ENCODE measurements at places on chromosomes 3 and 15.

- no peak for DNase-seq
Measured at GRCh38 chr15:75360391-75360790, 8.0 kb downstream of the MAN2C1 start.

DNA sequence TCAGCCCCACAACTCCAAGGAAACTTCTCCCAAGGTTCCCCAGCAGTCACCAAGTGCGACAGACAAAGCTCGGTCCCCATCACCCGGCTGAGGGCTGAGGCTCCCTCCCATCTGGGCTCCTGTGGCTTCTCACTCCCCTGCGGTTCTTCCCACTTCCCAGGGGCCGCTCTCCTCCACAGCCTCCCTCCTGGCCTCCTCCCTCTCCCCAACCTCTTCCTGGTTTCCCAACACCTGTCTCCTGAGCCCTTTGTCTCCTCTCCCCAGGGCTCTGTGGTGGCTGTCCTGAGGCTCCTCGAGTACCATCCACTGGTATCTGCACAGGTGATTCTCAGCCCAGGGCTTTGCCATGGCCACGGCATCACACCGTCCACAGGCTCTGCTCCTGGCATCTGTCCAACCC is 113.2 kb upstream of the NSMCE3 start:
- DNase-seq = no peak

- DNase-seq = no peak
Measured at GRCh38 chr15:98904544-98904943, 103.0 kb downstream of the PGPEP1L start.

- DNase-seq = no peak
Measured at GRCh38 chr3:102664126-102664525, 229.3 kb downstream of the ZPLD1 start.

DNA sequence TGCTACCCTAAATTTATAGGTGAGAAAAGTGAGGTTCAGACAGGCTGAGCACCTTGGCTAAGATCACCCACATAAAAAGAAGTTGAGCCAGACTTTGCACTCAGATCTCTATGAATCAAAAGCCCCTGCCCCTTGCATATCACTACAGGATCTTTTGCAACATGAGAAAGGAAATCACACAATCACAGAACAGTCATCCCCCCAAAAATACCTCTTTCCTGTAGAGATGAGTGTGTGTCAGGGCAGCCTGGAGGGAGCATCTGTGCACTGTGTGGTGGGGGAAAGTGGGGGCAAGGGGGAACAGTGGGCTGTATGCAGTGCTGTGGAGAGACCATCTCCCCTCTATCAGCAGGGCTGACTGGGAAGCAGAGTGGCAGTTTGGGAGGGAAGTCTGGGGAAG is 46.6 kb downstream of the EPHB3 start:
- DNase-seq = no peak

- no peak for DNase-seq
Measured at GRCh38 chr15:101288905-101289513, 6.0 kb downstream of the SNRPA1 start.

- no peak for DNase-seq
Measured at GRCh38 chr3:43870120-43870519, 179.4 kb downstream of the ABHD5 start.

GRCh38 chr3:156353563-156353962 is 201.4 kb downstream of the SSR3 start:
- no peak for DNase-seq

GRCh38 chr15:44695294-44695693 is 15.8 kb downstream of the PATL2 start:
- no peak for DNase-seq

GRCh38 chr15:99923711-99924110 is 190.5 kb upstream of the LYSMD4 start:
- no peak for DNase-seq

DNA sequence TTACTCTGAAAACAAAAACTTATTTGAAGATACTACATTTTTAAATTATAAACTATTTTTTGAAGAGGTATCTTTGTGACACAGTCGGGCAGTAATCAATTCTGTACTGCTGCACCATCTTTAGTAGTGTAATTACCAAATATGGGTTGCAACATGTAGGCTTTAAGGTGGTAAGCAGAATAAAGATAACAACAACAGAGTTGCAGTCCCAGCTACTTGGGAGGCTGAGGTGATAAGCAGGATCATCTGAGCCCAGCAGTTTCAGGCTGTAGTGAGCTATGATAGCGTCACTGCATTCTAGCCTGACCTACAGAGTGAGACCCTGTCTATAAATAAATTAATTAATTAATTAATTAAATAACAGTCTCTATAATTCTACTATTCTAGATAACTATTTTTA is 6.0 kb downstream of the PLOD2 start:
- DNase-seq = no peak

GRCh38 chr15:99925661-99926461 is 192.6 kb upstream of the LYSMD4 start:
- DNase-seq = peak; percentile 32

DNA sequence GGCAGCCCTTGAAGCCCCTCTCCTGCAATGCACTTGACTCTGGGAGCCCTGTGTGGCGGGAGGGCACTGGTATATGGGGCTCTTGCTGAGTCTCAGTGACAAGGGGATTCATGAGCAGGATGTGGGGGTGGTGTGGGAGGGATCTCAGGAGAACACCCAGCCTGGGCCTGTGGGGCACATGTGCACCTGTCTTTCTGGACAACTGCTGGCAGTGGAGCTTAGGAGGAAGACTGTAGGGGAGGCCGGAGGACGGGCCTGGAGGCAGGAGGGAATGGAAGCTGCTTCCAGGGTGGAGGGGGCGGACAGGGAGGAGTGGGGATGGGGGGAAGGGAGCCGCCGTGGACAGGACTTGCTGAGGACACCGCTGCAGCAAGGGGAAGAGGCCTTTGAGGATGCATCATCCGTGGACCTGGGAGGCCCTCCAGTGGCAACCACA is 10.8 kb upstream of the SNRPA1 start:
- DNase-seq = no peak

DNA sequence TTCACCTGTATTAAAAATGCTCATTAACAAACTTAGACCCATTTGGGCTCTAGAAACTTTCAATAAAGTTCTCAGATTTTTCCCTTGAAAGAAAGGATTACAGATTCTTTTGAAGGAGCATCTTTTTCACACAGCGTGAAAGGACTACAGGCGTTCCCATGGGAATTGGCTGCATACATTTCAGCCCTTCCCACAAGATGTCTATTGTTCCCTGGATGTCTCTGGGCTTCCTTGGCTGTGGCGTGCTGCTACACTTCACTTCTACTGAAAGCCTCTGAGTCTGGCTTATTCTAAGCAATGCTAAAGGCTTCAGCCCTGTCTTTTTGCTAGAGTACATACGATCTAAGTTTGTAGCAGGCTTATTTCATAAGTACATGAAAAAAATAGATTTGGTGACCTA is 1.4 kb downstream of the VEPH1 start:
- DNase-seq = no peak

DNA sequence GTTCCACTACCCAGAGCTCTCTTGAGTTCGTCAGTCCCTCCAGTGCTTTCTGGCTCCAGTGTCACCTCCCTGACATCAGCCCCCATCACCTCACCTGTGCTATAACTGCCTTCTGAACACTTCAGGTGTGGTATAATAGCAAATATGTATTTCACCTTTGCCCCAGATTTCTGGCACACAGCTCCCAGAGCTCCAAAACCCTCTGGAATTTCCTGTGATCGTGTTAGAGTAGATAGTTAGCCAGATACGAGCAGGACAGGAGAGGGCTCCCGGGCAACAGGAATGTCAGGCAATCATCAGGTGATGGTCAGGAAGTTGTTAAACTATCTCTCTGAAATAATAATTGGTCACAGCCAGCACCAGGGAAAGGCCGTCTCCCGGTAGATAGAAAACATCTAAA is 22.6 kb upstream of the LIMD1 start:
- no peak for DNase-seq

- no peak for DNase-seq
Measured at GRCh38 chr3:133038731-133039375, 662 bp downstream of the TMEM108 start.

DNA sequence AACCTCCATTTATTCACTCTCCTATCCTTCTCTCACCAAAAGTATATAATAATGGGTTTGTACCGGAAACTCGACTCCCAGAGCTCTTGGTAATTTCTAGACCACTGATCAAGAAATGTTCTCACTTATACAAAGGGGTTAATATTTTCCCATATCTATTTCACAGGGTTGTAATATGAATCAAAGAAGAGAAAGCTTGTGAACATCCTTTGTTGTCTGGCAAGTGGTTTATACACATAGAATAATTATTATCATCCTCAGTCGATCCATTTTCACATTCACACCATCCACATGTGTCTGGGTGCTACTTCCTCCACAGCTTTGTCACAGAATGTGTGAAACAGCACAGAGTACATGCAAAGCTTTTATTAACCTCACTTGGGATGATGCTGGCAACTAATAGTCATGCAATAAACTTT is 29.9 kb upstream of the STT3B start:
- DNase-seq = no peak

DNA sequence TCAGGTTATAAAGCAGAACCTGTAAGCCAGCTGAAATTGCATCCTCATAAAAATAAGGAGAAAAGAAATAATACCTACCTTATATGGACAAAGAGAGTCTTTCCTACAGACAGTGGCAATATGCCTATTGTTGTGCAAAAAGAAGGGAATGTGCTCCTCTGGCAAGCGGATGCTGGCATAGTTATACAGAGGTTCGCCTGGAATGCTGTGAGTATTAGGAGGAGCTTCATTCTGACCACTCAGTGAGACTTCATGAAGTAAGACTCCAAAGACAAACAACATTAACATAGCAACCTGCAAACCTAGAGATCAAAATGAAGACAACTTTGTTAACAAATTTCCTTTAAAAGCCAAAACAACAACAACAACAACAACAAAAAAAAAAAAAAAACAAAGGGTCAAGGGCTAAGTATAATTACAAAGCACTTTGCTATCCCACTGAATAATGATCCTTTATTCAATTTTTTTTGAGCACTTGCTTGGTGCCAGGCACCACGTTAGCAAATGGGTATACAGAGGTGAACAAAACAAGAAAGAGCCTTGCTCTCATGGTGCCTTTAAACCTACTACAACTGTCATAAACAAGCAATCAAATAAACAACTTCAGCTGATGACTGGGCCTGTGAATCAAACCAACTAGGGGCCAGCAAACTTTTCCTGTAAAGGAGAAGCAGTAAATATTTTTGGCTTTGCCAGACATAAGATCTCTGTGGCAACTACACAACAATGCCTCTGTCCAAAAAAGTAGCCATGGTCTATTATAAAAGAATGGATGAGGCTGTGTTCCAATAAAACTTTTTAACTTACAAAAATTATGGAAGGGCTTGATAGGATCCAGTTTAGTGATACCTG is 3.7 kb downstream of the EOGT start:
- no peak for DNase-seq

GRCh38 chr3:156323466-156323865 is 203.1 kb downstream of the KCNAB1 start:
- no peak for DNase-seq

DNA sequence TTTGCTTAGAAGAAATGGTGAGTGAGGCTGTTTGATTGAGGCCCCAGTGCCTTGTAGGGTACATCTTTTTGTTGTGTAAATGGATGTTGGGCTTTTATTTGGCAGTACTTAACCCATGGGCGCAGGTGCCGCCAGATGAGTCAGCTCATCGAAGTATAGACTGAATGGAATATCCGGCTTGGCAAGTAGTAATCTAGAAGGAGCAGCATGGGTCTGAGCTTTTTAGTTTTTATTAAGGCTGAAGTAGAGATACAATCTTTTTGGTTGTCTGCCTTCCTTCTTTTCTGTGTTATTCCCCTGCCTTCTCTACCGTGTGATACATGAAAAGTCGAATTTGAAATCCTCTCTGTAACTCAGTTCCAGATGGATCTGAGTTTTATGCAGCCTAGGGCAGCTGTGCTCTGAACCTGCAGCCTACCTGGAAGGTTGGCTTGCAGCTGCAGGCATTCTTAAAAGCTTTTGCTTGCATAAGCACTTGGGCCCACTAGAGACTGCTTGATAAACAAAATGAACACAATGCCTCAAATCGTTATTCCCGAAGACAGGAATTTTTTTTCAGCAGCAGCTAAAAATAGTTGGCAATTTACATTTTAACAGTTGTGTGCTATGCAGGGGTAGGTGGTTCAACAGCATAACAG is 177.5 kb upstream of the CGNL1 start:
- DNase-seq = no peak

GRCh38 chr3:14646589-14647413 is 4.8 kb upstream of the CCDC174 start:
- no peak for DNase-seq

DNA sequence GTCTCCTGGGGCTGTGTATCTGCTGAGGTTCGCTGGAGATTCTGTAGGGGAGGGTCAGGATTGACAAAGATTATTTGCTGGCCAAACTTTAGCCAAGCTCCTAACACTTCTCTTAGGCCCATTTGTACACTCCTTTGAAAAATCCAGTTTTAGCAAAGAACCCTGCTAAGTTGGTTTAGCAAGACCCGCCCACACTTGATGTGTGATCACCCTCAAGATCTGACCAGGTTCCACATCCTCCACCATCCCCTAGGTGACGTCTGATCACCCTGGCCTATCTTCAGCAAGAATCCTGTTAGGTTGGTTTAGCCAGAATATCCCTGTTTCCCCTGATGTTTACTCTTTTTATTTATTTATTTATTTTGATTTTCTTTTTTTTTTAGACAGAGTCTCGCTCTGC is 14.8 kb upstream of the SLC35G2 start:
- no peak for DNase-seq

GRCh38 chr3:5613599-5613998 is 426.1 kb downstream of the EDEM1 start:
- DNase-seq = no peak

DNA sequence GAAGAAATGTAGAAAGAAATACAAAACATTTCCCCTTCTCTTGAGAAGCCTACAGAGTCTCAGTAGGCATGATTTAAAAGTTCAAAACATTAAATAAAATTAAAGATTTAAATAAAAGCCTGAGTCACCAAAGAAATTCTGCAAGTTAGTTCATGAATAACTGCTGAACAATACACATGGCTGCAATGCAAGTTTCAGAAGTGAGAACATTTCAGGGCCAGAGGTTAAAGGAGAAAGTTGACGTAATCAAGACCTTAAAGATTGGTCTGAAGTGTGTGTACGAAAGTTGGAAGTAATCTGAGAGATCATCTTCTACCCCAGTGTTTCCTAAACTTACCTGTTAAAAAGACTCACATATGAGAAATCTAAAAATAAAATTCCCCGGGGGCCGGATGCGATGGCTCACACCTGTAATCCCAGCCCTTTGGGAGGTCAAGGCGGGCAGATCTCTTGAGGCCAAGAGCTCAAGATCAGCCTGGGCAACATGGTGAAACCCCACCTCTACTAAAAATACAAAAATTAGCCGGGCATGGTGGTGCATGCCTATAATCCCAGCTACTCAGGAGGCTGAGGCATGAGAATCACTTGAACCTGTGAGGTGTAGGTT is 108.7 kb upstream of the PHLDB2 start:
- no peak for DNase-seq

All from stimulated activated CD8-positive, alpha-beta memory T cell treated with anti-CD3 and anti-CD28 coated beads, Interleukin-7, amount 100 ng/mL, for 24 hours (primary cell).